ENCODE measurements at places on chromosomes 7 and 10.

- no peak for DNase-seq
These were observed 8.4 kb downstream of the NACAD start for GRCh38 chr7:45080265-45080957.

DNA sequence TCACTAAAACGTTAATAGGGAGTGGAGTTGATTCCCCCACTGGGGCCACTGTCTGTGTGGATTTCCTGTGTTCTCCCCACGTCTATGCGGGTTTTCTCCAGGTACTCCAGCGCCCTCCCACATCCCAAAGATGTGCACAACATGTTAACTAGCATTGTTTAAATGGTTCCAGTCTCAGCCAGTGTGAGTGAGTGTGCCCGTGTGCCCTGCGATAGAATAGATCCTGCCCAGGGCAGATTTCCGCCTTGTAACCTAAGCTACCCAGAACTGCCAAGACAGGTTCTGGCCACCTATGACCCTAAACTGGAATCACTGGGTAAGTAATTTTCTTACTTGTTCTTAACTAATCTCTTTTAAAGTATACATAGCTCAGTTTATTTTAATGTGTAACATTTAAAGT lies 58.5 kb downstream of the CCDC6 start:
- no peak for DNase-seq

- DNase-seq = no peak
These were observed 118.3 kb downstream of the RAPGEF5 start for GRCh38 chr7:22238354-22239311.

- DNase-seq = no peak
These were observed 46.2 kb upstream of the OSBPL3 start for GRCh38 chr7:25026156-25026555.

DNA sequence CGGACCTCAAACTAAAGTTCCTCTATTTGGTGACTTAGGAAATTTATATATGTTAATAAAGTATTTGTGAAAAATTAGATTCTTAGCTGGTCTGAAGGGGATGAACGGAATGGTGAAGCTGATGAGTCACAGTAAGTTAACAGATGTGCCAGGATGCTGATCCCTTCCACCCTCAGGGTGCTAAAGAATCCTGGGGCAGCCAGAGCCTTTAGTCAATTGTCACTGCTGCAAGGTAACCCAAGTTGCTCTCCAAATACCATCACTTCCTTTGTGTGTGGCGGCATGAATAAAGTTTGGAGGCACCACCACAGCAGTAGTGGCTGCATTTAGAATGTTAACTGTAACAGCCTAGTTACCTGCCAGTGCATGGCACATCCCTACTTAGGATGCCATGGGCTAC lies 222.6 kb upstream of the PPP1R3A start:
- DNase-seq = no peak

DNA sequence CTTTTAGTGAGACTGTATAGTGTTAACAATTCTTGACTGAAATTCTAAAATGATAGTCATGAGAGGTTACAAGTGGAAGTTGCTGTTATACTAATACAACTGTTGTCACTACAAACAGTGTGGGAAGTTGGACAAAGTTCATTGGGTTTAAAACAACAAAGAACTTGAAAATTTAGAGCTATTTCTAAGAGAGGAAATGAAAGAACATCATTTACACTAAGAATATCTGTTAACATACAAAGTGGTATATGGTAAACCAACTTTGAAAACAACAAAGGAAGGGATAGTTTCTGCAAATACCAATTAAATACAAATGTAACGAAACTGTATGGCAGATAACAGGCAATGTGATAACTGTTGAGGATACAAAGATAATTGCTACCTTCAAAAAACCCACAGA lies 11.6 kb downstream of the MTPN start:
- no peak for DNase-seq
